Effector CD8-positive, alpha-beta T cell (primary cell): ENCODE measurements at places on chromosomes 11 and 22.

DNA sequence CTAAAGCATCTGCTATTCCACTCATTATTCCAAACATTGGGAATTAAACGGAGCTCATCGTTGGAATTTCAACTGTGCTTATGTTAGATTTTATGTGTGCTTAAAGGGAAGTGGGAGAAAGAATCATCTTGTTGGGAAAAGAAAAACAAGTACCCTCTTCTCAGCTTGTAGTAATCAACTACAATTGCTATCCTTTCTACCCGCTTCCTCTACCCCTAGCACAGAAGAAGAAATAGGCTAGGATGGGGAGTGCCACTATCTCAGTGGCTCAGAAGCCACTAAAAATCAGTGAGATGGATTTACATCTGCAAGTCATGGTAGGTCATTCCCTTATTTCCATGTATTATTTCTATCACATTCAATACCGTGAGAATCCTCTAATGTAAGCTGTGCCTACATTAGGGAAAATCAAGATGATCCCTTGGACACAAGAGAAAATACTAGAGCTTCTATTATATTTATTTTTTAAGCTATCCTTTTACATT, 97.9 kb upstream of the CD44 start:
- no peak for DNase-seq

- DNase-seq = no peak
Observed at GRCh38 chr22:50105208-50106100, 15.6 kb downstream of the MOV10L1 start.

GRCh38 chr11:133892584-133893380, 47.5 kb upstream of the SPATA19 start:
- no peak for DNase-seq

DNA sequence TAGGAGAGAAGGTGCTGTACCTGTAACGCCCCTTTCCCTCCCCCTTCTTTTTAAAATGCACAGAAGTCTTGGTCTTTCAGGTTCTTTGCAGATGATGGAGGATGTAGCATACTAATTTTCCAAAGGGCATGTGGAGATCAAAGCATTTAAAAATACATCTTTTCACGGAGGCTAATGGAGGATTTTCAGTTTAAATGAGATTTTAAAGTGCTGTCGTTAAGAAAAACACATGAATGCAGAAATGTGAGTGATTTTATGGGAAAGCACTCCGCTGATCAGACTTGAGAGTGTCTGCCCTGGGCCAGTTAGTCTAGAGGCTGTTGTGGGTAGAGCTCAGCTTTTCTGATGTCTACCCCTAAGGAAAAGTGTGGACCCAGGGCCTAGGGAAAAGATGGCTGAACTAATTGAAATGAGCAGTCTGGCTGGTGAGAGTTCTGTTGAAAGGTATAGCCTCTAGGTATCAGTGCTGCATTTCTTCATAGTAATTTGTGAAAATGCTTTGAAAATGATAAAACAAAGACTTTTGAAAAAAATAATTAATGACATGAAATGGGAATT, 2.5 kb downstream of the AMOTL1 start:
- no peak for DNase-seq

- DNase-seq = no peak
Observed at GRCh38 chr11:128409476-128409875, 177.9 kb downstream of the ETS1 start.

GRCh38 chr22:30036656-30037055, 43.6 kb upstream of the HORMAD2 start:
- DNase-seq = no peak

- no peak for DNase-seq
Observed at GRCh38 chr11:126594921-126595367, 239.5 kb downstream of the ST3GAL4 start.

DNA sequence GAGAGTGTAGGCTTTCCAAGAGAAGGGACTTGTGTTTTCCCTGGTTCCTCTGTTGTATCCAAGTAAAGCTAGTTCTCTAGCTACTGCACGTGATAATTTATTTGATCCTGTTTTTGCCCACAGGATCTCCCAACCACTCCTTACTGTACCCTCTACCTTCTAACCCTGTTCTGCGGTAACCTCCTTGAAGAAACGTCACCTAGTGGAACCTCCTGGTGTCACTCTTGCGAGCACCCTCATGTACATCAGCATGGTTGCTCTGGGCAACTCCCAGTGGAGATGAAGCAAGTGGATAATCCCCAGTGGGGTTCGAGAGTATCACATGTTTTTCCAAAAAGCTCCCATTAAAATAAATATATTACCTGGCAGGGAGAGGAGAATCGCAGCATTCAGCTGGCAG, 108.9 kb upstream of the CLMP start:
- DNase-seq = no peak

GRCh38 chr11:124644426-124645280, 22.0 kb downstream of the TBRG1 start:
- DNase-seq = no peak

DNA sequence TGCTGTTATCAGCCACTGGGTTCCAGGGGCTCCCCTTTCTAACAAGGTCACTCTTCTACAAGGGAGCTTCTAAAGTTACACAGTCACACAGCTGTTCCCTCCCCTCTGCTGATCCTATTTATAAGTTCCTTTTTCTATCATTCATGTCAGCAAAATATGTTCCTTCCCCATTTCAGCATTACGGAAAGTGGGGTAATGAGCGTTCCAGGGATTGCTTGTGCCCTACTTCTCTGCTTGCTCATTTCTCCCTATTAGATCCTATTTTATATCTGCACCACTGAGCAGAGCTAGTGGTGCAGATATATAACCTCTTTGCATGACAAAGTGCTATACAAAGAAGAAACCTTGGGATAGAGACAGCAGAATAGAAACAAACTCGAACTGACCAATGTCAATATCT, 22.7 kb upstream of the PLEKHB1 start:
- DNase-seq = no peak

GRCh38 chr11:16000065-16000464, 356.3 kb downstream of the SOX6 start:
- DNase-seq = no peak

- DNase-seq = no peak
Observed at GRCh38 chr11:2797121-2797711, 88.4 kb downstream of the CDKN1C start.

DNA sequence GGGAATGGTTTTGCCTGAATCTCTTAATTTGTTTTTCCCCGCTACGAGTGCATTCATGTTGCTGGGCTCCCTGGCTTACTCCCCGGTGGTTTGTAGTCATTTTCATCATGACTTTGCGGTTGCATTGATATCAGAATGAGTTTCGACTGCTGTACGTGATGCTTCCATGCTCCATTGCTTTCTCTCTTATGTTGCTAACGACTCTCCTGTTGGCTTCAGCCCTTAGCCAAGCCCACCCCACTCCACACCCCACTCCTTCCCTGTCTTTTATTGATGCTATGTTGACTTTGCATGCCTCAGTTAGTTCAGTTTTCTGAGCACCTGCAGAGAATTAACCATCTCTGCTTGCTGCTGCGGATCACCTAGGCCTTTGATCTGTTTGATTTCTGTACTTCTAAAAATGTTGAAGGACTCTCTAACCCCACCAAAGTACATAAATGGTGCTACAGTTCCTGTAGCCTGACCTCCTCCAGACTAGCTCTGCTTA, 65.3 kb downstream of the ARFGAP2 start:
- no peak for DNase-seq

DNA sequence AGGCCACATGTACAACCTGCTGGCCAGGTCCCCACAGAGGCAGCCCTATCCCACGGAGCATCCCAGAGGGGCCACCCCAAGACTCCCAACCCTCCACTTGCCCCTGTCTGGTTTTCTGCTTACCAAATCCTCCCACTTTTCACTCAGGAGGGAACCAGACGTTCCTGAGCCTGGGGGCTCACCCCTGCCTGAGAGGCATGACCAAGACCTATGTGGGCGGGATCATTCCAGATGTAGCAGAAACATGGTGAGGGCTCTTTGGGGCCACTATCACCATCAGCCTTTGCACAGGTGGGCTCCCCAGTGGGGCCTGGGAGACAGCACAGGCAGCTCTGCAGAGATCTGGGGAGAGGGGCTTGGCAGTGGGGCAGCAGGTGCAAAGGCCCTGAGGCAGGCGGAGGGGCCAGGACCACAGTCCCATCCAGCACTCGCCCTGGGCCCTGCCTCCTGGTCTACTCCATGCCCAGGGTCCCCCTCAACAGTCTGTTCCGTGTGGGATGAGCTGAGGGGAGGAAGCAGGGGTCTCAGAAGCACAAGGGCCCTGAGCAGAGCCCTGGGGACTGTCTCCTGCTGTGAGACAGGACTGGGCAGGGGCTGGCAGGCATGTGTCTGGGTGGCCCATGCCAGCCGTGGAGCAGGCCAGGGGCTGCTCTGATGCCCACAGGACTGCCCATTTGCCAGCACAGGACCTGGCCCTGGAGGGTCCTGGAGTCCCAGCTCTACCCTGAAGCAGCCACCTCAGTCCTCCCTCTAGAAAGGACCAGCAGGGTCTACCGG, 9.4 kb downstream of the PIM3 start:
- no peak for DNase-seq

DNA sequence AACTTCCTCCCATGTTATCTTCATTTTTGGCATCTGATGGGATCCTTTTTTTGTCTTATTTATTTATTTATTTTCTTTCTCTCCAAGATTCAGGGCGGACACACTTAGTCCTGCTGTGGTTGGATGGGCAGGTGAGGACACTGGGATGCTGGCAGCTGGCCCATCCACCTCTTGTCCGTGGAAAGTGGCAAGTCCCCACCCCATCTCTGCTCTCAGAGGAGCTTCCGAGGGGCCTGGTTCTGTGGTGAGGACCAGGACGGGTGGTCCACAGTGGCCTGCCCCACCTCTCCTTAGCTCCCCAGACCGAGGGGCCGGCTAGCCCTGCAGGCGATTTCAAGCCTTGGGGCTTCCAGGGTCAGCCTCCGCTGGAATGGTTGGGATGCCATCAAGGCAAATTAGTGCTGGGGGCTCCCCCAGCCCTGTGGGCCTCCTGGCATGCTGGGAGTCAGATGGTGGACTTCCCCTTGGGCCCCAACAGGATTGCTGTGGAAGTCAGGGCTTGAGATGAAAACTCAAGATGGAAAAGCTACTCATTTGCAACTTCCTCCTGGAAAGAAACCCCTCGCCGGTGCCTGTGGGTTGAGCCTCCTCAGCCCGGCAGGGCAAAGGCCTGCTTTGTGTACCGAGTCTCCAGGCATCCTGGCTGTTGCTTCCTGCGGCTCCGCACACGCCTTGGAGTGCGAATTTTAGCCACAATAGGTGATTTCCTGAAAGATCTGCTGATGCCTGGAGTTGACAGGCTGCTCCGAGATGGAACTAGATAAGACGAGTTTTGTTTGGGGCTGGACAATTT, 31.2 kb upstream of the LINC01488 start:
- no peak for DNase-seq

GRCh38 chr11:72333661-72334060, 89.7 kb upstream of the PHOX2A start:
- DNase-seq = no peak

DNA sequence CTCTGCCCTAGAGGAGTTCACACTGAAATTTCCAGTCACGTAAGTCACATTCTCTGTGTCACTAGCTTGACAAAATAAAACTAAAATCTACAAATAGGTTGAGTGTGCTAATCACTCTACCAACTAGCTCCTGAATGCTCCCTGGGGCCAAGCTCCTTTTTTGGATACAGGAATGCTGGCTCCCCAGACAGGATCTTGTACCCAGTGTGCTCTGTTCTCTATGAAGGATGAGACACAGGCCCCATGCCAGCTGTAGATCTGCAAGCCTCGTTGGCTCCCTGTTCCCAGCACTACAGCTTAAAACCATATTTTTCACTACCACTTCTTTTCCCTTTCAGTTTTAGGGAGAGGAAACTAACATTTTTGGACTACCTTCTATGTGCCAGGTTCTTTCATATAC, 3.7 kb upstream of the IPO7 start:
- DNase-seq = no peak

DNA sequence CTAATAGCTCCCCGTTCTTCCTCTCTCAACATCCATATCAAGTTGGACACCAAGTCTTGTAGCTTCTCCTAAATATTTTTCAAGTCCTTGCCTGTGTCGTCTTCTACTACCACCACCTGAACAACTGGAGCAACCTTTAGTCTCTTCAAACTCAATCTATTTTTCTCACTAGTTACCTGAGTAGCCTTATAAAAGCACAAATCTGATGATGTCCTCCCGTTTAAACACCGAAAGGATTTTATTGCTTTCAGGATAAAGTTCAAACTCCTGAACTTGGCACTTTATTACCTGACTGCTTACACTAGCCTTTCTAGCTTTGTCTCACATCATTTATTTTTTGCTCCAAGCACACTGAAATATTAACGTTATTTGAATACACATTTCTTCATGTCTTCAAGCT, 1.3 kb upstream of the PAK1 start:
- no peak for DNase-seq

DNA sequence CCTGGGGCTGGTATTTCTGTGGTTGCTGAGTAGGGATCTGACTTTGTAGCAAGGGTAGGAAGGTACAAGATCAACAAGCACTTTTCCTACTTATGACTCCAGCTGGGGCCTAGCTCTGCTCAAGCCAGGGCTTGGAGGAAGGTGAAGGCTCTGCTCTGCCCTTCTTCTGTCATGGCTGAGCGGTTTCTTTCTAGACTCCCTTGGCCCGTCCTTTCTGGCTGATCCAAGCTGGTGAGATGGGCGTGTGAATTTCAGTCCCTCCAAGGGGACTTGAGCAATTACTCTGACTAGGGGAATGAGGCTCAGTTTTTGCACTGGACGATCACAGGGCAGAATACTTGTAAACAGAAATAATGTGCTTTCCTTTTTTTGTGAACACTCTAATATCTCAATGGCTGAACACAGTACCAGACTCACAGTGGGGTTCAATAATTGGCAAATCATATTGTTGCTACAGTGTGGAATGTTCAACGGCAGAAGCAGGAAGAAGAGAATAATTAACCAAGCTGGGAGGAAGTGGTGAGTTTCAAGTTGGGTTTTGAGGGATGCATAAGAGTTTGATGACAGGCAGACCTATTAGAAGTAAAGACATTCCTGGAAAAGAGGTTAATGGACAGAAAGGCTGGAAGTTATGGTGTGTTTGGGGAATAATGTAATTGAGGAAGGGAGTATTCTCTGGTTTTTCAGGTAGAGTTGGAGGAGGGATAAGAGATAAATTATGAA, 507.6 kb downstream of the MIAT start:
- no peak for DNase-seq

DNA sequence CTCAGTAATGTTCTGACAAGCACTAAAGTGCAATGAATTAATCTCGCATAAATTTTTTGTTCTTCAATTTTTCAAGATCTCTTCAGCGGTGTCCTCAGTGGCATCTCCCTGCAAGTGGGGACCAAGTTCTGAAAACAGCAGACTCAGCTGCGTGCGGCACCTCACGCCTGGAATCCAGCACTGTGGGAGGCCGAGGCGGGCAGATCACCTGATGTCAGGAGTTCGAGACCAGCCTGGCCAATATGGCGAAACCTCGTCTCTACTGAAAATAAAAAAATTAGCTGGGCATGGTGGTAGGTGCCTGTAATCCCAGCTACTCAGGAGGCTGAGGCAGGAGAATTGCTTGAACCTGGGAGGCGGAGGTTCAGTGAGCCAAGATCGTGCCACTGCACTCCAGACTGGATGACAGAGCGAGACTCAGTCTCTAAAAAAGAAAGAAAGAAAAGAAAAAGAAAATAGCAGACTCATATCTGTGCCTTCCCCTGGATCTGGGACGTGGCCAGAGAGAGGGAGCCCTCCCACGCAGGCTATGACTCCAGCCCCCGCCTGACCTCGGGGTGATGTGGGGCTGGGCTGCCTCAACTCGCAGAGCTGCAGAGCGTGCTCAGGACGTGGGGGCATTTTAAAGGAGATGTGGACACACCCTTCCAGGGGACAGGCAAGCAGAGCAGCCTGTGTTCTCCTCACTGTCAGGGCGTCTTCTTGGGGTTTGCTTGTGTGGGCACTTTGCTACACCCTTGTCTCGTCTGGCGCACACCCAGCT, 346.6 kb downstream of the BRD1 start:
- no peak for DNase-seq

GRCh38 chr11:83002053-83002452, 69.6 kb downstream of the RAB30 start:
- no peak for DNase-seq
